ENCODE measurements at places on chromosomes 12 and 14.

DNA sequence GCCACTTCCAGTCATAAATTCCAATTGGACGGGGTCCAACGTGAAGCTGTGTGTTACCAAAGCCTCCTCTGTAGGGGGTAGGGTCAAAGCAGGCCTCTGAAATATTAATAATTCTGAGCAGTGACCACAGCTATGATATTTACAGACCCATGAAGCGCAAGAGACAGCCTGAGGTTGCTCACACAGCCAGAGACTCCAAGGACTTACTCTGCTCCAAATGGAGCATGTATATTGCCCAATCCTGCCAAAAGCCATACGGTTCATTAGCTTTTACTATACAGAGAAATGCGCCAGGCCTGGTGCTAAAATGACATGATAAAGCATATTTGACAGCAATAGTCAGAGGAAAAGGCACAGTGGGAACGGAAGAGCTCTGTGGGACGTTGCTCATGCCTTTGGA, 151.3 kb downstream of the PAH start:
- DNase-seq: no peak

DNA sequence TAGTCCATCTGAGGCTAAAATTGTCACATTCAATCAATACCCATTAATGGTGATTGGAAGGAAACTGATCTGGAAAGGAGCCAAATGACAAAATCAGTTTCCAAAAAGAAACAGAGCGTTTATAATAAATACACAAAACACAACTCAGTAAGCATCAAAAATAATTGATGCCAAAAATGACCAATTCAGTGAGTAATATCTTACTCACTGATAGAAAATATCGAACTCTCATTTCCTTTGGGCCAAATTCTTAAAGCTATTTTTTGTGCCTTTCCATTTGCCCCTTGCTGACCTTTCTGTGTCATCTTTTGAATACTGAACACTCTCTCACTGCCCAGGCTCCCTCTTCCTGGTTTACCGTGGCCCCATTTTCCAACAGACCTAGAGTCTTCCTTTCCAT, 22.5 kb upstream of the ATP2B1 start:
- no peak for DNase-seq

DNA sequence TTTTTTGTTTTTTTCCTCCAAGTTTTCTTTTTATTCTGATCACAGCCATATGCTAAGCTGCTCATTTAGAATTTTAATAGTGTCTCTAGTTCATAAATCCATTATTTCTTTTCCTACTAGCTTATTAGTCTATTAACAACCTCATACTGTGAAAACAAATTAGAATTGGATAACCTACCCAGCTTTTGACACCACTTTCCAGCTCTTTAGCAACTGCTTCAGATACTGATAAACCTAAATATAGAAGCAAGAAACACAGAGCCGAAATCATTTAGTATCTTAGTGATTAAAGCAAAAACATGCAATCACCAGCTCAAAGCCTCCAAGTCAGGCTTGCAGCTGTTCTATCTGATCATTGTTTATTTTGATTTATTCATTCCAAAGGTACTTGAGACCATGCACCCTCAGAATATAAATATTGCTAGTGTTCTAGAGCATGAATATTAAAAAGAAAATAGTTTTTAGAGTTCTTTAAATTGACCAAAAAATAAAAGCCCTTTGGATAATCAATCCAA, 121.5 kb downstream of the STXBP6 start:
- no peak for DNase-seq

- DNase-seq: no peak
Measured at GRCh38 chr12:50190859-50191258, 23.7 kb upstream of the CERS5 start.

GRCh38 chr12:109775172-109775881, 57.9 kb downstream of the TRPV4 start:
- DNase-seq: peak; percentile 68

DNA sequence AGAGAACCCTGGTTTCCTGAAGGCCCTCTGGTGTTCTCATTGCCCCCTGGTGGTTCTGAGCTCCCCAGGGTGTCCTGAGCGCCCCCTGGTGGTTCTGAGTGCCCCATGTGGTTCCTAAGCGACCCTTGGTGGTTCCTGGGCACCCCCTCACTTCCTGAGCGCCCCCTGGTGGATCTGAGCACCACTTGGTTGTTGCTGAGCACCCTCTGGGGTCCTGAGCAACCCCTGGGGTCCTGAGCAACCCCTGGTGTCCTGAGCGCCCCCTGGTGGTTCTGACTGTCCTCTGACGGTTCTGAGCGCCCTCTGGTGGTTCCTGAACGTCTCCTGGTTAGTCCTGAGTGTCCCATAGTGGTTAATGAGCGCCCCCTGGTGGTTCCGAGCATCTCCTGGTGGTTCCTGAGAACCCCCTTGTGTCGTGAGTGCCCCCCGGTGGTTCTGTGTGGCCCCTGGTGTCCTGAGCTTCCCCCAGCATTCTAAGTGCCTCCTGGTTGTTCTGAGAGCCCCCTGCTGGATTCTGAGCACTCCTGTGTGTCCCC, 568.3 kb downstream of the TMEM121 start:
- peak; percentile 46 for DNase-seq
